ENCODE measurements at places on chromosomes 16 and 17. TPM values are rescaled to one million over a fixed set of nuclear protein-coding genes. Genes with fewer than 3 reads are reported as not detected.
A peak's percentile ranks its signal among the peaks of the same experiment; 100 is the strongest.

CAMTA2 gene
- 91.5 TPM for total RNA-seq

KRT25 gene
- total RNA-seq, result not detected

PTX4 gene
- not detected for total RNA-seq

SRCIN1 gene
- total RNA-seq, result 0.74 TPM

DNA sequence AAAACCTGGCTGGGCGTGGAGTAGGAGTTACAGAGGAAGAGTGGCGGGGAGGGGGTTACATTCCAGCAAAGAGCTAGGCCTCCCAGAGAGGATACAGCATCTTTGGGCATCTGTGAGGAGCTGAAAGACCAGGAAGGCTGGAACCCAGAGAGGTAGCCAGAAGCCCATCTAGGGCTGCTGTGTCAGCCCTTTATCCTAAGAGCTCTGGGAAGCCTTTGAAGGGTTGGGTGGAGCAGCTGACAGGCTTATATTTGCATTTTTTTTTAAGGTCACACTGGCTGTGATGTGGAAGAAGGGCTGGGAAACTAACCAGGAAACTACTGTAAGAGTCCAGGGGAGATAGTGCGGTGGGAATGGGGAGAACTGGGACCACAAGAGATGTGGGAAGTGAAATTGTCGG, 6.8 kb upstream of the CNOT1 start:
- H3K27me3 ChIP-seq, result peaks cover 1% of the 10 kb centered on the region
- DNase-seq, result no peak
- no peak overlapping the region for H3K4me3 ChIP-seq
- peaks cover 3% of the 10 kb centered on the region for H3K4me1 ChIP-seq

DNA sequence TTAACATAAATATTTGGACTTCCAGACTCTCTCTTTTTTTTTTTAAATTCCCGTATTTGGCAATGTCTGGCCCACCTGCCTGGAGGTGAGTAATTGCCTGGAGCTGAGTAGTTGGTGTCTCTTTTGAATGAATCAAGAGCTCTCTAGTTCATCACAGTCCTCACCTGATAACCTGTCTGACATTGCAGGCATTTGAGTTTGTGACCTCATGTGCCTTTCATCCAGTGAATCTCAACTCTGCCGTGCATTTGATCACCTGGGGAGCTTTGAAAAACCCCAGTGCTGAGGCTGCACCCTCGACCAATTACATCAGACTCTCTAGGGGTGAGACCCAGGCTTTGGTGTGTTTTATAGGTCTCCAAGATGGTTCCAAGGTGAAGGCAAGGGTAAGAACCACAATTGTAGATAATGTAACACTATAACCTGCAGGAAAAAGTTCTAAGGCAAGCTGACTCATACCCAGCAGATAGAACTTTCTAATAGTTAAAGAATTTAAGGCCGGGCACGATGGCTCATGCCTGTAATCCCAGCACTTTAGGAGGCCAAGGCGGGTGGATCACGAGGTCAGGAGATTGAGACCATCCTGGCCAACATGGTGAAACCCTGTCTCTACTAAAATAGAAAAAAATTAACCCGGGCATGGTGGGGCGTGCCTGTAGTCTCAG, 24.5 kb upstream of the HS3ST2 start:
- no peak for DNase-seq
- H3K27me3 ChIP-seq, result peaks cover 3% of the 10 kb centered on the region
- H3K36me3 ChIP-seq, result no peaks in the 10 kb centered on the region
- peaks cover 5% of the 10 kb centered on the region for H3K4me1 ChIP-seq

DNA sequence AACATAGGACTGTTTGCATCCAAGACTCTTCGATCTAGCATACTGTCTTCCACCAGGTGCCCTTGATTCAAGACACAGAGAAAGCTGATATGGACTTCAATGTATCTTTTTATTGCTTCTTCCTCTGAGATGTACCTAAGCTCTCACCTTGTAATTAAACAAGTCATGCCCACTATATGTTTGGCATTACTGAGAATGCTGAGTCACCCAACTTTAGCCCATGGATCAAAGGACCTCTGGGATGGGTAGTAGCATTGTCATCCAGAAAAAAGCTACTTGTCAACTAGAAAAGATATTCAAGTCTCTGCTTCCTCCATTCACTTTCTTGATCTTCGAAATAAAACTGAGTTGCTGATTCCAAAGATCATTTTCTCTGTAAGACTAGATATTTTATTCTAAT, 37.8 kb downstream of the CDH8 start:
- DNase-seq, result no peak
- H3K36me3 ChIP-seq, result no peaks in the 10 kb centered on the region
- no peak overlapping the region for H3K27ac ChIP-seq
- H3K27me3 ChIP-seq, result no peaks in the 10 kb centered on the region
- no peaks in the 10 kb centered on the region for H3K4me1 ChIP-seq

GRCh38 chr17:60047590-60047989, 31.1 kb downstream of the HEATR6 start:
- no peak overlapping the region for H3K27ac ChIP-seq
- H3K4me3 ChIP-seq, result no peak overlapping the region
- H3K4me1 ChIP-seq, result no peaks in the 10 kb centered on the region
- no peaks in the 10 kb centered on the region for H3K27me3 ChIP-seq
- peaks cover 48% of the 10 kb centered on the region for H3K36me3 ChIP-seq

DNA sequence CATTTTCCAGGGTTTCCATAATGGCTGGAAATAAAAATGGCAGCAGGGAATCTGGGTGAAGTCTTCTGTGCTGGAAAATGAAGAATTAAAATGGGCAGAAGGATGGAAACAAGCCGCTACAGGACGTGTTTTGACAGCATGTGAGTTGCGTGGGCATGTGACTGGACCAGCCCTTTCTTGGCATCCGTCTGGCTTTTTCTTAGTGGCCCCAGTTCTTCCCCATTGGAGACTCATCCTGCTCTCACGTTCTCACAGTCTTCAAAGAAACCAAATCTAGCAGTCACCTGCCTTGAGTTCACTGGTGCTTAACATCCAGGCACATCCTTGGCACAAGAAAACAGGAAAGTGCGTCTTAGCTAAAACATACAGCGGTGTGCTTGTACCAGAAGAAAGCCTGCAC, 180.2 kb upstream of the CACNG5 start:
- no peak overlapping the region for H3K4me3 ChIP-seq
- DNase-seq, result no peak
- peaks cover 83% of the 10 kb centered on the region for H3K36me3 ChIP-seq
- no peaks in the 10 kb centered on the region for H3K27me3 ChIP-seq
- H3K4me1 ChIP-seq, result peaks cover 55% of the 10 kb centered on the region

GRCh38 chr16:54467398-54467797, 180.8 kb upstream of the IRX3 start:
- no peaks in the 10 kb centered on the region for H3K36me3 ChIP-seq
- H3K4me1 ChIP-seq, result no peaks in the 10 kb centered on the region
- H3K27ac ChIP-seq, result no peak overlapping the region
- no peak for DNase-seq

DNA sequence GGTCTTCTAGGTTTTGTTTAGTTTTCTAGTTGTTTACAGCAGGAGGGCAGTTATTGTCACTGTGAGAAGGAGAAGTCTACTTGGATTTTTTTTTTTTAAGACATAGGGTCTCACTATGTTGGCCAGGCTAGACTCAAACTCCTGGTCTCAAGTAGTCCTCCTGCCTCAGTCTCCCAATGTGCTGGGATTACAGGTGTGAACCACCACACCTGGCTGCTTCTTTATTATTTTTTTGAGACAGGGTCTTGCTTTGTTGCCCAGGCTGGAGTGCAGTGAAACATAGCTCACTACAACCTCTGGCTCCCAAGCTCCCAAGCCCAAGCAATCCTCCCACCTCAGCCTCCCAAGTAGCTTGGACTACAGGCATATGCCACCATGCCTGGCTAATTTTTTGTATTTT, 68.3 kb upstream of the STAC2 start:
- no peaks in the 10 kb centered on the region for H3K27me3 ChIP-seq
- no peak overlapping the region for H3K27ac ChIP-seq
- H3K4me1 ChIP-seq, result no peaks in the 10 kb centered on the region
- no peak for DNase-seq

DNA sequence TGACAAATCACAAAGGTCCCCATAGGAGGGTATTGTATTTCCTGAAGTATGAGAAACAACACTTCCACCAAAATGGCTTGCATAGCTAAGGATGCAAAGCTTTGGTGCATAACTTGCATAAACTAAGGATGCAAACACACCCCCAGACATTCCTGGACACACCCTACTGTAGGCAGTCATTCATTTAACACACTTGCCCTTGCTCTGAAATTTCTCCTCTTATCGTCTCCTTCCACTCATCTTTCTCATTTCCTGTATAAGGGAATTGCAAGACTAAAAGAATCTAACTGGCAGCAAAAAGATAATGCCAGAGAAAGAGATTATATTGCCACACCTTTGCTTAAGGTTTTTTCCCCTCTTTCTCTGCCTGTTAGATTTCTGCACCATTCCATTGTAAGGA, 28.3 kb downstream of the CHD9 start:
- no peak for DNase-seq
- H3K4me3 ChIP-seq, result no peak overlapping the region
- peaks cover 1% of the 10 kb centered on the region for H3K36me3 ChIP-seq
- no peak overlapping the region for H3K27ac ChIP-seq
- H3K27me3 ChIP-seq, result no peaks in the 10 kb centered on the region

DNA sequence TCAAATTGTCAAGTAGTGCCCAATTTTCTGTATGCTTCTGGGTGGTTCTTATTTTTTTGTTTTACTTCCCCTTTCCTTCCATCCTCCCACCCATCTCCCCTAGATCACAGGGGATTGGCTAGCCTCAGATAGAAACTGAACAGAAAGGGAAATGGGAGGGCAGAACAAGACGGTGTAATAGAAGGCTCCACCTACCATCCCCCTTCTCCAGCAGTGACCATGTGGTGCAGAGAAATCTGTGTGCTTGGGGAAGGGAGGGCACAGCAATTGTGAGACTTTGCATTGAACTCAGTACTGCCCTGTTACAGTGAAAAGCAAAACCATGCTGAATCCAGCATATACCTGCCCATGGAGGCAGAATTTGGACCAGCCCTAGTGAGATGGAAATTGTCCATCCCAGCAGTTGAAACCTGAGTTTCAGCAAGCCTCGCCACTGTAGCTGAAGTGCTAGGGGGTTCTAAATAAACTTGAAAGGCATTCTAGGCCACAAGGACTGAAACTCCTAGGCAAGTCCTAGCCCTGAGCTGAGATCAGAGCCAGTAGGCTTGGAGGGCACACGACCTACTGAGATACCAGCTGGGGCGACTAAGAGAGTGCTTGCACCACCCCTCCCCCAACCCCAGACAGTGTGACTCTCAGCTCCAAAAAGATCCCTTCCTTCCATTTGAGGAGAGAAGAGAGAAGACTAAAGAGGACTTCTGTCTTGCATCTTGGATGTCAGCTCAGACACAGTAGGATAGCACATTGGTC, 5.2 kb downstream of the SLFN11 start:
- H3K27ac ChIP-seq, result peak overlapping the region; percentile 44
- H3K27me3 ChIP-seq, result no peaks in the 10 kb centered on the region
- peak; percentile 47 for DNase-seq
- H3K4me3 ChIP-seq, result peak overlapping the region; percentile 24
- H3K4me1 ChIP-seq, result peaks cover 66% of the 10 kb centered on the region

DNA sequence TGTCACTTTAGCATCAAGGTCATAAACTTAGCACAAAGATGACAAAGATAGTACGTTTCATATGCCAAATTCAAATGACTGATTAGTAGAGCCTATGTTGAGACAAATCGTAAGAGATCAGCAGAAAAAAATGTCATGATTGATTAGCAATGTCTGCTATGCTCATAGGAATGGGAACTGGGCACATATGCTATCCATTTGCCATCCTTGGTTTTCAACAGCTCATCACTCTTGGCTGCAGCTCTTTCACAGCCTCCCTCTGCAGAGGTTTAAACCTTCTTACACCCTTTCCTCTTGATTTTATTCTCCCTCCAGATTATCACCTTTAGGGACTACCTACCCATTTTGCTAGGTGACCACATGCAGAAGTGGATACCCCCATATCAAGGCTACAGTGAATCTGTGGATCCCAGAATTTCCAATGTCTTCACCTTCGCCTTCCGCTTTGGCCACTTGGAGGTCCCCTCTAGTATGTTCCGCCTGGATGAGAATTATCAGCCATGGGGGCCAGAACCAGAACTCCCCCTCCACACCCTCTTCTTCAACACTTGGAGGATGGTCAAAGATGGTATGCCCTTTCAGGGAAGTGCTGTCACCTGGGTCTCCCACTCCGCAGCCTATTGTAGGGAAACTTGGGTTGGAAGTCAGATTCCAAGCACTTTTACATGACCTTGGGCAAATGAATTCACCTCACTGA, 16.2 kb downstream of the MPO start:
- H3K27ac ChIP-seq, result no peak overlapping the region
- no peaks in the 10 kb centered on the region for H3K4me1 ChIP-seq
- no peaks in the 10 kb centered on the region for H3K36me3 ChIP-seq
- H3K27me3 ChIP-seq, result peaks cover 38% of the 10 kb centered on the region

All from activated CD8-positive, alpha-beta T cell treated with anti-CD3 and anti-CD28 coated beads for 36 hours (primary cell).